AG09309 (cell line): ENCODE measurements at places on chromosomes 1 and 21.

- peak; percentile 31 for DNase-seq
These were observed 74.1 kb downstream of the XCL2 start for GRCh38 chr1:168469690-168470089.

GRCh38 chr1:181129771-181130606 is 41.5 kb downstream of the IER5 start:
- no peak for DNase-seq

- DNase-seq, result no peak
These were observed 11.7 kb upstream of the UCK2 start for GRCh38 chr1:165815725-165816124.

- no peak for DNase-seq
These were observed 34.6 kb upstream of the HEATR1 start for GRCh38 chr1:236638945-236639344.

- no peak for DNase-seq
These were observed 226.5 kb downstream of the PTPRC start for GRCh38 chr1:198865319-198865718.

DNA sequence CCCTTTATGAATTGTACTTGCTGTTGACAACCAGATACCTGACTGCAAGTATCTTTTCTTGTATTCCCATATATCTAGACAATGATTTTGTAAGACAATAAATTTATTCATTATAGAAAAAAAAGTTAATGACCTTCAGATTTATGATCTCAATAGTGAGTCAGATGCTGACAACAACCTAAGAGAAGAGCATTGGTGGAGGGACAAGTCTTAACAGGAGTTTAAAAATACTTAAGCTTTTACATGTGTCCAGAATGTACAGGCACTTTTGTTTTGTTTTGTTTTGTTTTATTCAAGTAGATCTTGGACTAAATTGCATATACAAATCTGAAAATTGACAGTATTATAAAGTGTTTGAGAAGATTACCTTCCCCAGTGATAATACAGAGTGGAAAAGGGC is 1544.6 kb upstream of the B3GALT2 start:
- no peak for DNase-seq

DNA sequence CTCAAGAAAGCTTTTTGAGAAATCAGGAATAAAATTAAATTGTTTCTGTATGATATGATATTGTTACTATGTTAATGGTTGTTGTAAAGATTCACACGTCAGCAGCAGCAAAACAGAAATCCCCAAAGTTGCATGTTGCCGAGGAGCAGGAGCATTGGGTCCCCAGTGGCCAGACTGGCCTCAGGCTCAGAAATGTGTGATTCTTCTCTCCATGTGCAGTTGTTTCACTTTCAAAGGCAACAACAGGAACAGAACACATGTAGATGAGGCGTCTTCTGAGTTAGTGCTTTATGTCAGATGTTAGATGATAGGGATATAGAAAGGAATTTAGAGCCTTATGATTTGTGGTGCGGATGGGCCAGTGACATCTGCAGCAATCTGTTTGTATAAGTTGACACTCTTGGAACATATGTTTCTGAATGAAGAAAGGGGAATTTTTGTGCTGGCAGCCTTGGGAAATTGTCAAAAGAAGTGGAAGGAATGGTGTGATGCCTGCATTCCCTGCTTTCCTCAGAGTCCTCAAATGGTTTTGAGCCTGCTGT is 2.1 kb upstream of the TTLL7 start:
- no peak for DNase-seq

DNA sequence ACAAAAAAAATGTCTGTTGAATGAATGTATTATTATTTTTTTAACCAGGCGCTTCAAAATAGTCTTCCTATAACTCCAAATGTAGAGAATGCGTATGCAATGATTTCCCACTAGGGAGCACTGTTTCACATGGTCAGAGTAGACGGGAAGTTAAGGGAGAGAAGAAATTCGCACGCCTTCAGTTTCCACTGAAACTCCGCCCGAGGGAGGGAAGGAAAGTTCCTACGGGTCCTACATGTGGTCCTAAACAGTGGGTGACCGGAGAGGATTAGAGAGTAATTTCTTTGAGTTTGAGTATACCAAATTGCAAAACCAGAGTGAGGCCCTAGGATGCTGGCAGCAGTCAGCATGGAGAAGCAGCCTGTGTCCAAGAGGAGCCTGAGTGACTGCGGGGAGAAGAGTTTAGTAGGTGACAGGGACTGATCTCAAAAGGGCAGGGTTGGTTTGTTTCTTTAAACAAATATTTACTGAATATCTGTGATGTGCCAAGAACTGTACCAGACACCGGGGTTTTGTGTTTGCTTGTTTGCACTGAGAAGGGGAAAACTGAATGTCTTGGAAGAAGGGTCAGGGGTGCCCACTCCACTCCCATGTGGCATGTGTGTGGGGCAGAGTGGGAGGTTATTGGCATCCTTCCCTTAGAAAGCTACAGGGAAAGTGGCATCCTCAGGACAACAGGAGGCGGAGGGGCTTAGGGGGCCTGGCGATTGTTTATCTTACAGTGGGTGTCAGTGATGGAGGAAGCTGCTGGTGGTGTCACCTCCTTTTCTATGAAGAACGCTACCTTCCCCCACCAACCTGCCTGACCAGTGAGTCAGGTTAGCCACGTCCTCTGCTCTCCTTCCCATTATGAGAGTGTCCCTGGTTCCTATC is 22.8 kb downstream of the RNU5D-1 start:
- DNase-seq, result no peak

DNA sequence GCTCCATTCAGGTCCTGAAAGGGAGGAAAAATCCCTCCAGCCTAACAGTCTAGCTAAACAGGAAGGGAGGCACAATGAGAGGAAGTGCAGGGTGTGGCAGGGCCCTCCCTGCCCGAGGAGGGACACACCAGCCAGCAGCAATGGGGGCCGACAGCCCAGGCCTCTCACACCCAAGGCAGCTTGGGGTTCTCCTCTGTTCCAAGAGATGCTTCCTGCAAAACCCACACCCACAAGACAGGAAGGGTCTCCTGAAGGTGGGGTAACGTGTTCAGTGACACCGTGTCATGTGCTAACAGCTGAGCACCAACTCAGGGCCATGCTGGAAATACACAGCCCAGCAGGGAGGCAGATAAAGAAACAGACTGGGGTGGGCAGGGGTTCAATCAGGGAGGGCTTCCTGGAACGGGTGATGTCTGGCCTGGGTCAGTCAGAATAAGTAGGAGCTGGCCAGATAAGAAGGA is 10.2 kb downstream of the ECE1 start:
- no peak for DNase-seq

DNA sequence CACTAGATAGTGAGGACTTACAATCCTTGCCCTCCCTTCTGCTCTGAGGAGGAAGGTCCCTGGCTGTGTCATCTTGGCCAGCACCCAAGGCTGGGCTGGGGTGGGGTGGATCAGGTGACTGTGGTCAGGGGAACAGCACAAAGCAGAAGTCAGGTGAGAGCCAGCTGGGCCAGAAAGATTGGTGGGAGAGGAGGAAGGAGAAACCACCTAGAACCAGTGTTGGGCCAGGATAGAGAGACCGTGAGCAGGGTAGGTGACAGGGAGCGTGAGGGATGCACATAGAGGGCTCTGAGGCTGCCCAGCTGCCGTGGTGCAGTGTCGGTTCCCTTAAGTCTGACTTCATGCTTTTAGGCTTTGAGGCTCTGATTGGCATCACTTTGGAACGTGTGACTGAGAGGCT is 22.7 kb downstream of the NCF2 start:
- DNase-seq, result no peak

DNA sequence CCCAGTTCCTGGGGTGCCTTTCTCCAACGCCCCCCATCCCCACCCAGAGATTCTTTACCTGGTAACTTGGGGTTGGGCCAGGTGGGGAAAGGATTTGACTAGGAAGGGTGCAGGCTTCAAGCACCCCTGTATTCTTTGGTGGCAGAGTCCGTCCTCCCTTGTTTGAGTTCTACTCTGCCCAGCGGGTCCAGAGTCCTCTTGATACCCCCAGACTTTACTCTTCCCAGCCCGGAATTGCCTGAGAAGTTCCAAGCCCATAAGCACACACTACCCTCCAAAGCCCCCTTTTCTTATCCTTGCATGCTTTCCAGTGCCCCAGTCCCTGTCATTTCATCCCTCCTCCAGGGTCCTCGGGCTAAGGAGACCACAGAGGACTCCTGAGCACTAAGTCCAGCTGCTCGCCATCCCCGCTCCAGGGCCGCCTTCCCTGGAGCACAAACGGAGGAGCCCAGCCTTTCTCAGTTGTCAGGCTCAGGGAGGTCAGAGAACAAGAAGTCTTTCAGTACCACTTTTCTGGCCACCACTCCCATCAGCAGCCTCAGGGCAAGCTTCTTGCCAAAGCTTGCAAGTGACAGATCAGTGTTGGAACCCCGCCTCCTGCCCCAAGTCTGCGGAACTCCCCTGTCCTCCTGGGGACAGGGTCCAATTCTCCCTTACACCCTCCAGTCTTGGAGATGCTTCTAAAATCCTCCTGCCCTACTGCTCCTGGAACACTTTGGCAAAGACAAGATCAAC is 12.2 kb downstream of the SLC45A3 start:
- no peak for DNase-seq

GRCh38 chr21:45074818-45075595 is 627 bp downstream of the ADARB1 start:
- DNase-seq, result no peak

DNA sequence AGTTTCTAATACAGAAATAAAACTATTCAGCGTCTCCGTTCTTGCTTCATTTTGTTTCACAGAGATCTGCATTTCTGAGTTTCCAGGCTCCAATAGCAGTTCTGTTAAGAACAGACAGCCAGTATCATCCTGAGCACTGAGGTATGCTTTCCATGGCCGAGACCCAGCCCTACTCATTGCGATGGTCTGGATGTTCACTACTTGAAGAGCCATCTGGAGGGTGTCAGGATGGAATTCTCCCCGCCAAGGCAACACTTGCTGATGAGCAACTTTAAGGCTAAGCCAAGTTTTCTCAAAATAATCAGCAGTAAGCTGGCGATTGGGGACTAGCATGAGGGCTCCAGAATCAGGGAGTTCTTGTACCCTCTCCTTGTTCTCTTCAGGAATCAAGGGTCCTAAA is 7.7 kb upstream of the BCL2L15 start:
- no peak for DNase-seq

DNA sequence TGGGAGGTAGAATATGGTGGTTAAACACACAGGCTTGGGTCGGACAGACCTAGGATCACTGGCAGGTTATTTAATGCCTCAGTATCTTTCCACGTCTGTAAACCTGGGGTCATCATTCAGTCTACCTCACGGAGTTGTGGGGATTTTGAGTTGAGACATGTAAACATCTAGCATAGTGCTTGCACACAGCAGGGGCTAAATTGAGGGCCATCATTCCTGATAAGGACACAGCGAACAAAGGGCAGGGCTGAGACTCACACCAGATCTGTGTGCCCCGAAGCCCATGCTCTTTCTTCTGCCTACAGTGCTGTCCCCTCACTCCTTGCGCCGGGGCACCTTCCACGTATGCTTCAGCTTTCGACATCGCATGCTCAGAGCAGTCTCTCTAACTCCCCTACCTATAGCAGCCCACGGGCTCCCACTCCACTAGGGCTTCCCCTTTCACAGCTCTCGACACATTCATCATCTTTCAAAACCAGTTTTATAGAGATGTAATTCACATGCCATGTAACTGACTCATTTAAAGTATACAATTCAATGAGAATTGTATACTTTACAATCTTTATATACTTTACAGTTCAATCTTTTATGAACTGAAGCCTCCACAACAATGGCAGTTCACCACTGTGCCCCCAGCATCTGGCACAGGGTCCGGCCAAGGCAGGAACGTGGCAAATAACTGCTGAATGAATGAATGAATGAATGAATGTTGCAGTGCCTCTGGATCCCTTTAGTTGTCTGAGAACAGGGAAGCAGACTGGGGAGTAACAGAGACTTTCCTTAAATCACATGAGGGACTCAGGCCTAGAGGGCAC is 48.0 kb downstream of the GPR161 start:
- no peak for DNase-seq

GRCh38 chr21:23016617-23017016 is 2018.4 kb downstream of the NCAM2 start:
- no peak for DNase-seq

DNA sequence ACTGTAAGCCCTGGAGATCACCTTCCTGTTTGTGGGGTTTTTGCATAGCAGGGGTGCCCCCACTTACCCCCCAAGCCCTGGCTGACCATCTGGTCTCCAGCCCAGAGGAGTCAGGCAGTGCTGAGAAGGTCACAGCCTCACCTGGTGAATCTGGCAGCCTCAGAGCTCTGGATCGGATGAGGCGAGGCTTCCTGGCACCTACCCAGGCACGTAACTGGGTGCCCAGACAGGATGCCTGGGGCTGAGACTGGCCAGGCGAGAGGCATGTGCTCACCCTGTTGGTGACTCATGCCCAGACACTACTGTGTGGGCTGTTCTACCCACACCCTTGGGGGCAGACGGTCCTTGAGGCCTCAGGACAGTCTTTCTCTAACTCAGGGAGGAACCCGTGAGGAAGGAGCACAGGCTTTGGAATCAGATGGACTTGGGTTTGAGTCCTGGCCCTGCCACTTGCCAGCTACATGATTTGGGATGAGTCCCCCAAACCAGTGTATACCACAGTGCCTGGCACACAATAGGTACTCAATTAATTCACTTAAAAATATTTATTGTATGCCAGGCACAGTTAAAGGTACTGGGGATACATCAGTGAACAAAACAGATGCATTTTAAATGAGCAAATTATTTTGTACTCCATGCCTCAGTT is 15.1 kb upstream of the PADI3 start:
- DNase-seq, result peak; percentile 92

DNA sequence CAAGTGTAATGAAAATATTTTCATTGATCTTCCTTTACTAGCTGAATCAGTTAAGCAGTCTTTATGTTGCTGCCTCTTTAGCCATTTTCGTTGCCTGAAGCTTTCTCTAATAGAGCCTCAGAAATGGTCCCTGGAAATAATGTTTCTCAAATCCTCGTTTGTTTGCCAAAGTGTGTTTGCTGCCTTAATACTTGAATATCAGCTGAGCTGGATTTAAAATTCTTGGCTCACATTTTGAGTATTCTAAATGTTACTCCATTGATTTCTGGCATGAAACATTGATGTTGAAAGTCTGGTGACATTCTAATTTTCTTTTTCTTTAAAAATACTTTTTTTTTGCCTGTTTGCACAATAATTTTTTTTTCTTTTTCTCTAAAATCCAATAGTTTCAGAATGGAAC is 84.6 kb upstream of the SERBP1 start:
- DNase-seq, result no peak

DNA sequence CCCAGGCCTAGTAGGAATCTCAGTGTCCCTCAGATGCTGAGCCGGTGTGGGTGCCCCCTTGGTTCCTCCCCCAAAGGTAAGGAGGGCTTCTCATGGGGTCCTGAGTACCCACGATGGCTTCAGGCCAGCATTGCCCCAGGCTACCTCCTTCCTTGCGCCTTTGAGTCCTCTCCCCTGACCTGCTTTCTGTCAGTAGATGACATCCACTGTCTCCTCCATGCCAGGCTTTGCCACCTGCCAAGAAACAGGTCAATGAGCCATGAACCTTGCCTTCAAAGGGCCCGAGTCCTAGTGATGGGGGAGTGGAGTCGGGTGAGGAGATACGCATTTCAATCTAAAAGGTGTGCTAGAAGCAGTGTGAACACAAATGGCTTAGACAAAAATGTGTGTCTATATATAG is 15.6 kb downstream of the WNT4 start:
- DNase-seq, result no peak

GRCh38 chr1:119136401-119136800 is 4.1 kb downstream of the WARS2 start:
- DNase-seq, result no peak
